NCI-H1105 (cell line): ENCODE measurements at places on chromosomes 1 and 21.

DNA sequence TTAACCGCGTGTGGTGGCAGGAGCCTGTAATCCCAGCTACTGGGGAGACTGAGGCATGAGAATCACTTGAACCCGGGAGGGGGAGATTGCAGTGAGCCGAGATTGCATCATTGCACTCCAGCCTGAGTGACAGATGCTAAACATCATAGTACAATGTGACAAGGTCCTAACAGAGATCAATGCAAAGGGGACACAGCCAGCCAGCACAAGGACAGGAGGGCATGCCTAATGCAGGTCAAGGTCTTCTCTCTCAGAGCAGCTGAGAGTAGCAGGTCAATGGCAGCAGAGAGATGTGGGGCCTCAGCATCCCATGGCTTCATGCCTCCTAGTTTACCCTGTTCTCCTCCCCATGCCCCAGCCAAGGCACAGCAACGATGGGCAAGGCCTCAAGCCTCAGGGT lies 3.0 kb upstream of the SMIM11 start:
- DNase-seq = no peak

- DNase-seq = no peak
These were observed 91.9 kb upstream of the TSPAN2 start for GRCh38 chr1:115181231-115181630.

GRCh38 chr21:26079366-26079765 lies 91.2 kb downstream of the APP start:
- no peak for DNase-seq

GRCh38 chr1:235582130-235582529 lies 67.5 kb downstream of the GNG4 start:
- DNase-seq = no peak

DNA sequence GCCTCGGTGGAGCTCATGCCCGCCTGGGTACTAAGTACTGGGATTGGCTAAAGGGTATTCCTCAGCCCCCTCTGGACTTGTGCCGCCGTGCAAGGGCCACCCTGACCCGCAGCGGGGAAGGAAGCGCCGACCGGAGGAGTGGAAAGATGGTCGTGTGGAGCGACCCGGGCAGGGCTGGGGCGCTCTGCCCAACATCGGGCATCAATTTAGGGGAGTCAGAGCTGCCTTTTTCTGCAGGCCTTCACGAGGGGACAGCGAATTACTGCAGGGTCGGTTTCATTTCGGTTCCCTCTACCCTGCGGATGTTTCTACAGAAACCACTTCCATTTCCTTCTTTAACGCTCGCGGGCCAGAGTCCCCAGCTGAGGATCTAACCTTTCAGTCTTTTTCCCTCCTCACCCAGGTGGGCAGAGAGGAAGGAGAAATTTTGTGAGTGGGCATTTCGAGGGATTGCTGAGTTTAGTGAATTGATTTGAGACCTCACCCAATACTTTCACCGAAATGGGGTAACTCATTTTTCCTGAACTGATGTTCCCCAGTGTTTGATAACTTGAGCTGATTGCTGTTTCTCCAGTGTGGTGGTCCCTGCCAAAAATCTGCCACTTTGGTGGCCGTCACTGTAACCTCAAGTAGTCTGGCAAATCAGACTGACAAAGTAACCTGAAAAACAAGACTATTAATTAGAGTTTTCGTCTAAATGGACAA lies 1.1 kb downstream of the TOR1AIP1 start:
- no peak for DNase-seq

DNA sequence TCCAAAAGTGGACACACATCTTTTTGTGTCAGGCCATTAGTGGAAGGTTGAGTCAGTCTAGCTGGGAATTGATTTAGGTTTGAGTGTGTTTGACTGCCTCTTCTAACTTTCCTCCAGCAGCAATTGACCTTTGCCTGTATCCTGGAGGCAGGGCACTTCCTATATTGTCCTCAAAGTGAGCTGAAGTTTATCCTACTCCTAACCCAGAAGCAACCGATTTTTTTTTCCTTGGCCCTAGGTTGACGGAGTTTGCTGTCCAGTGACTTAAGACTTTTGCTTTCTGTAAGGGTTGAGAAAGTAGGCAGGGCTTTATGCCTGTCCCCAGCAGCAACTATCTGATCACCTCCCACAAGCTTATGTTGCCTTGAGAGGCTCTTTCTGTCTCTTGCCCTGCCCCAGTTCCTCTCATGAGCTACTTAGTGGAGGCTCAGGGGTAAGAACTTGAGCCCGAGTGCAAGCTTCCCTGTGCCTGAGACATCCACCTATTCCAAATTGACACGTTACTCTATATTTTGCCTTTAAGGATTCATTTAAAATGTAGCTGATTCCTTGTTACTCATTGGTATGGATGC lies 30.9 kb downstream of the SLC35F3 start:
- DNase-seq = no peak

DNA sequence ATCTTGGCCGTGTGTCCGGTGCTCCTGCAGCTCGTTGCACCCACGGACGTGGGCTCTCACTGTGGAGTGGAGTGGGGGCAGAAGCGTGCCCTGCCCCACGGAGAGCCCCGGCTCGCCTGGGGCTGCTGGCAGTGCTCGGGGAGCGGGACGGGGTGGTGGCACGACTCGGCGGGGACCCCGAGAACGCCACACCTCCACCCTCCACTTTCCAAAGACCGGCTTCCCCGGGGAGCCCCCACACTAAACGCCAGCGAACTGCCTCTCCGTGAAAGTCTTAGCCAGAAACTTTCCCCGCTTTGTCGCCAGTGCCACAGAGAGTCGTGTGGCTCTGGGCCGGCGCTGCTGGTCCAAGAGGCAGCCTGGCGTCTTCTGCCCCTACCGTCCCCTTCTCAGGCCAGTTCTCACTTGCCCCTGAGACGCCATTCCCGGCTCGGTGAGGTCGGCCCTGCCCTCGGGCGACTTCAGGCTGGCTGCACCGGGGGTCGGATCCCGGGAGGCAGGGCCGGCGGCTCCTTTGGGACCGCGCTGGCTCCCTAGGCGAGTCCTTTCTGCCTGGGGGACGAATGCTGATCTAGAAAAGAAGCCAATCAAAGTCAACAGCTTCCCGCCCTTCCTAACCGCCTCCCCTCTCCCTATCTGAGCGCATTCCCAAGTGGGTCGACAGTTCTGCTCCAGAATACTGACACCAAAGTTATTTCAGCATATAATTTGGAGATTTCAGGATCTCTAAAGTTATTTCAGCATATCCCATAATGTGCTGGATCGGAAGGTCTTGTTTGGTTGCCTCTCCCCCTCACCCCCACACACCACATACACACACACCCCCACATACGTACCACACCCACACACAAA lies 2.6 kb upstream of the SAMD13 start:
- DNase-seq = no peak

DNA sequence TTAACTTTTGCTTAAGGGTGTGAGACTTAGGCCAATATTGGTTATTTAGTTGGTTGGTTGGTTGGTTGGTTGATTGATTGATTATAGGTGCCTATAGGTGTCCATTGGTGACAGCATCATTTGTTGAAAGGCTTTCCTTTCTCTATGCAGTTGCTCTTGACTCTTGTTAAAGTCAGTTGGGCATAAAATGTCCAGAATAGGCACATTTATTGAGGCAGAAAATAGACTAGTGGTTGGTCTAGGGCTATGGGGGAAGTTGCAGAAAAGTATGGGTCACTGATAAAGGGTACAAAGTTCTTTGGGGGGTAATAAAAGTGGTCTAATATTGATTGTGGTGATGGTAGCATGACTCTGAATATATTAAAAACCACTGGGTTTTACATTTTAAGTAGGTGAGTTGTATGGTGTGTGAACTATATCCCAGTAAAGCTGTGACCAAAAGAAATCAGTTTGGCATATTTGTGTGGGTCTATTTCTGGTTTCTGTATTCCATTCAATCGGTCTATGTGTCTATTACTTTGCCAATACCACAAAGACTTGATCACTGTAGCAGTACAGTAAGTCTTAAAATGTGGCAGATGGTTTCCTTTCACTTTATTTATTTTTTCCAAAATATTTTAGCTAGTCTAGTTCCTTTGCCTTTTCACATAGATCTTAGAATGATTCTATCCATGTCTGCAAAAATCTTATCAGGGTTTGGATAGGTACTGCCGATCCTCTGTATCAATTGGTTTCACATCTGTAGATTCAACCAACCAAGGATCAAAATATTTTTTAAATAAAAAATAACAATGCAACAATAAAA lies 63.0 kb downstream of the ATP1A1 start:
- DNase-seq = no peak

DNA sequence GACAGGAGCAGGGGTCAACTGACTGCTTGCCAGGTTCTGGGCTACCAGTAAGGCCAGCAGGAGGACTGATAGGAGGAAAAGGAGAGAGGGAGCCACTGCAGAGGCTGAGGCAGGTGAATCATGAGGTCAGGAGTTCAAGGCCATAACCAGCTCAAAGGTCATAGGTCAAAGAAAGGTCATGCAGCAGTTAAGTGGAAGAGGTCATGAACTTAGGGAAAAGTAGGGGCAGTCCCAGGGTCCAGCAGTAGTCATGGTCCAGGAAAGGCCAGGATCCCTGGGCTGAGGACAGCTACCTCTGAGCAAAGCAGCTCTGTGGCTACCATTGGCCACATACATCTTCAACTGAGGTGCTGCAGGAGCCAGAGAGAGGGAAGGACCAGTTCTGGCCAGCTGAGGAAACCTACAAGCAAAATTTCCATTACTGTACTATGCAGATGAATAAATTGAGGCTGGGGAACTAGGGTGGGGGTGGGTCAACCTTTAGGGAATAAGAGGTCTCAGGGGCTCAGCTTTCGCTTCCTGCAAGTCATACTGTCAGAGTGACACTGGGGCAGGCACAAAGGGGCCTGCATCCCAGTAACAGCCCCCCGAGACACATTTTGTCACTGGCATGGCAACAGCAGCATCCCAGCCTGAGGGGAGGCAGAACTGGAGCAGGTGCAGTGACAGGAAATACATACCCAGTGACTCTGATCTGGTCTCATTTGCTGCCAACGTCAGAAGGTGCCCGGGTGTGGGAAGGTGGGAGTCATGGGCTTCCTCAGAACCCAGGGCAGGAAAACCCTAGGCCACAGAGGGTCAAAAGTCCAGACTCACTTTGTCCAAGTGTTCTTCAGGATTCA lies 5.2 kb upstream of the INPP5B start:
- no peak for DNase-seq

- DNase-seq = no peak
These were observed 3.8 kb upstream of the INKA2 start for GRCh38 chr1:111742938-111743549.
